ENCODE measurements at places on chromosomes 7 and 10.
A peak's percentile ranks its signal among the peaks of the same experiment; 100 is the strongest.

GRCh38 chr10:51014680-51015389 lies 59.5 kb upstream of the PRKG1 start:
- no peak for DNase-seq

- no peak for DNase-seq
These were observed 42.0 kb downstream of the CCDC6 start for GRCh38 chr10:59864141-59864962.

GRCh38 chr7:90736316-90736715 lies 140.2 kb downstream of the CDK14 start:
- DNase-seq: no peak

DNA sequence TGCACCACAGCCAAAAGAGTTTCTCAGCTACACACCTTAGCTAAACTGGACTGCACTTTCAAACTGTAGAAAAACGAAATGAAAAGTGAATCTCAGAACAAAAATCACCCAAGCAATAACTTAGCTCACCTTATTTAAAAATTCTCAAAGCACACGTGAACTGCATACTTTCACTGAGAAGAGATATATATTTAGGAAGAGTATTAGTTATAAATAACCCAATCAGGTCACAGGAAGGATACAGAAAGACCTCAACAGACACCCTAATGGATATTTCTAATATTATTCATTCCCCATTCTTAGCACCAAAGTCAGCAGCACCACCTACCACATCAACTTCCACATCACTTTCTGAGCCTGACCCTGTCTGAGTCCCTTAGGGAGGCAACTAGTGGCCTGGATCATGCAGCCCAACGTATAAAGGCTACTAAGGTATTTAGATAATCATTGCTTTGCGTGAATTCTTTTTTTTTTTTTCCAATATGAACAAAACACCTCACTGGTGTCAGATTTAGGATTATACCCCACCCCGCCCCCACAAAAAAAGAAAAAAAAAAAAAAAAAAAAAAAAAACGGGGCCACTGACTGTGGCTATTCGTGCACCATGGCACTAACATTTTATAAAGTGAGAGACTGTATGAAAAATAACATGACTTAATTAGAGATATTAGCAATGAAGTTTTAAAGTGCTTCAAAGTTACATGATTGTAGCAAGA lies 2.6 kb downstream of the ABI1 start:
- no peak for DNase-seq

DNA sequence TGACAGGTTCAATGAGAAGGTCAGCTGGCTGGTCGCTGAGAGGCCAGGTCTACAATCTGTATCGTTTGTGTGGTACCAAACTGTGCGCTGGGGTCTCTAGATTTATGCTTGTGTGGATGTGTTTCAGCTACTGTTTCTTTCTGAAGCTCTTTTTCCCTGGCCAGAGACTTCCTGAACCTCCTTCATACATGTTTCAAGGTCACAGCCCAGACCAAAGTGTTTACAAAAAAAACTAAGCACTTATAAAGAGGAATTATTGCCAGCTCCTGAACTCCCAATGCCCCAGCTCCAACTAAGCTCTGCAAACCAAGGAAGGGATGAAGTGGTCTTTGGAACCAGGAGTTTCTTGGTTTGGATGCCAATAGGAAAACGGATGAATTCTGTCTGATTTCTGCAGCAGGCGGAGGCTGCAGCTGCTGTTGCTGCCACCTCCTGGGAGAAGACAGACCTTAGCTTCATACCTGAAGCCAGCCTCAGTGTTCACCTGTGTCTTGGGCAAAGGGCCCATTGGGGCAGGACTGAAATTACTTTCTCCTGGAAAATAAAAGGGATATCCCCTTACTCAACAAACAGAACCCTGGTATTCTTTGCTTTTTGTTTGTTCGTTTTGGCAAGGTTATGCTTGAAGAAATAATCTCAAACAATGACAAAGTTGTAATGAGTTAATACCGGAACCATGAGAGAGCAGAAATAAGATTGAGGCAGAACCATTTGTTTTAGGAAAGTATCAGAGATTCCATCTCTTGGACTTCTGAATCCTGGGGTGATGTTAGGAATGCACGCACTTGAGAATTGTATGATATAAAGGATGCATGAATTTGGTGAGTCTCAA lies 24.6 kb upstream of the MKLN1 start:
- no peak for DNase-seq

GRCh38 chr7:130758429-130759056 lies 24.5 kb upstream of the KLF14 start:
- no peak for DNase-seq

- DNase-seq: peak; percentile 85
These were observed at the start of gene TSPAN33 for GRCh38 chr7:129144095-129144833. TSPAN33 (plus strand) TSS chr7:129144707; CDS start chr7:129144981, 274 bp downstream.

DNA sequence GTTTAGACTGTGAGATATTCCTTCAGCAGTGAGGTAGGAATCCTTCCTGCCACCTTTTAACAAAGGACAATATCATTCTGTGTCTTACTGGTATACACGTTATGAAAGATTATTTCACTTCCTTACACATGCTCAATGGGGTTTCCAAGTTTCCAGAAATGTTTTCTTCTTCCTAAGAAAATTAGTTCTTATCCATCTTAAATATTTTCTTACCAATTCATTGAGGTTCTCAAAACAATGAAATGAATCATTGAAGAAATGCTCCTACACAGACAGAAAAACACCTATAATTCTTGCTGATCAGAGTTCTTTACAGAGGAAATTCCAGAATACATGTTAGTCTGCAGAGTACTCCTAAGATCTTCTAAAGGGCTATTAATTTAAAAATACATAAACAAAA lies 51.4 kb upstream of the SEC61G start:
- no peak for DNase-seq

GRCh38 chr10:49011756-49012155 lies 72.1 kb upstream of the LRRC18 start:
- no peak for DNase-seq

GRCh38 chr10:77898323-77899079 lies 28.1 kb downstream of the DLG5 start:
- DNase-seq: no peak

- no peak for DNase-seq
These were observed 32.1 kb downstream of the PLAC9 start for GRCh38 chr10:80164596-80164995.

- DNase-seq: no peak
These were observed 109.9 kb downstream of the ITGB8 start for GRCh38 chr7:20440472-20441105.

- no peak for DNase-seq
These were observed 106.2 kb downstream of the ABCC2 start for GRCh38 chr10:99888622-99889021.

DNA sequence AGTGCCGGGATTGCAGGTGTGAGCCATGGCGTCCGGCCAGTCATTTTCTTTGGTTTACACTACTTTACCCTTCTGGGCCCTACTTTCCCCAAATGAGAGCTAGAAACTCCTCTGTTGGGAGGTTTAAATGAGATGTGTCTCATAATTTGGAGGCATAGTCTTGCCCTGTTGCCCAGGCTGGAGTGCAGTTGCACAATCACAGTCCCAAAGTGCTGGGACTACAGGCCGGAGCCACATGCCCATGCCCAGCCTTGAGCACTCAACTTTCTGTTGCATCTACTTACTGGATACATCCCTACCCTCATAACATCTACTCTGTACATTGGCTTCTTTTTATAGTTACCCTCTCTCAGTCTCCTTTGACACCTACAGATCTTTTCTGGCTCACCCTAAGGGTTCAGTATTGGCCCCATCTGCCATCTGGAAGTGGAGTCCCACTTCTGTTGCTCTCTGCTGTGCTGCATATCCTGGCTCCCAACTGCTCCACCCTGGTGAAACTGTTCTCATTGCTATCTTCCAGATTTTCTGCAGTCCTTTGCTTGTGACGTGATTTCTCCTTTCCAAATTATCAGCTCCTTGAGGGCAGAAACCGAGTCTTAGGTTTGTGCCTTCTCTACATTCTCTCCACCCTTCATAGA lies 8.4 kb downstream of the EIF4H start:
- DNase-seq: no peak

GRCh38 chr7:151260471-151260870 lies 12.0 kb upstream of the SMARCD3 start:
- DNase-seq: no peak

DNA sequence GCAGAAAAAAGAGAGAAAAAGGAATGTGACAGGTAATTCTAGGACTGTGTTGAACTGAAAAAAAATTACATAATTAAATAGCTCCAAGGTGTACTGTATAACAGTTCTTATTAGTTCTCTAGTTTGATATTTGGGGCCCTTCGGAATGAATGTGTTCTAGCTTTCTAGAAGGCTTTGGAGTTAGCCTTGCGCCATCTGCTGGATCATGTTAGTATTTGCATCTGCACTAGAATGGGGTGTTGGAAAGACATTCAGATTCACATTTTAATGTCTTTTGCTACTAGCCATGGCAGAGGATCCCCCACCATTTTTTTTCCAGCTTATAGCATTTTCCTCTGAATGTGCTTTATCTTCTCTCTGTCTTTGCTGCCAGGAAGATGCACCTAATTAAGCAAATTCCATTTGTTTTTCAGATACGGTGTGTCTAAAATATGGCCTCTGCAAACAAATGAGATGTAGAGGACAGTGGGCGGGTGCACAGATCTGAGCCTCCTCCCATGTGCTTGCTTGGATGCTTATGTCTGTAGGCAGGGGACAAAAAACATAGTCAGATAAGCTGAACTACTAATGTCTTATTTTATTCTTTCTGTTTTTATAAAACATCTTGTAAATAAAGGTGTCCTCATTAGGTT lies 238.5 kb downstream of the PHF14 start:
- DNase-seq: peak; percentile 24

GRCh38 chr10:6657669-6658068 lies 77.6 kb upstream of the PRKCQ start:
- DNase-seq: no peak

- no peak for DNase-seq
These were observed 131.9 kb downstream of the CALCR start for GRCh38 chr7:93442478-93443224.

DNA sequence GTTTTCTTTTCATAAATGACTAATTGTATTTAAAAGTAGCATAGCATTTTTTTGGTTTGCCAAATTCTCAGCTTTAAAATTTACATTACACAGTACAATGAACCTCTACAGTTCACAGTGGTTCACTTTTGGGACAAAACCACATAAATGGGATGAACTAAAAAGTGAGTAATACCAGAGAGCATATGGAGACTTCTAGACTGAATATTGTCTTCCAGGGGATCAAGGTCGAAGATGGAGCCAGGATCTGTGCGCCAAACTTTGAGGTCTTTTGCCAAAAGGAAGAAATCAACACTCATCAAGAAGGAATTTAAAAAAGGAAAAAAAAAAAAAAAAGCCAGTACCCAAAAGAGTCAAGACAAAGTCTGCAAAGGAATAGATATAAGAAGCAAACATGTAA lies 87.5 kb downstream of the NEBL start:
- DNase-seq: no peak

- no peak for DNase-seq
These were observed 47.2 kb upstream of the RHEB start for GRCh38 chr7:151566897-151567320.

DNA sequence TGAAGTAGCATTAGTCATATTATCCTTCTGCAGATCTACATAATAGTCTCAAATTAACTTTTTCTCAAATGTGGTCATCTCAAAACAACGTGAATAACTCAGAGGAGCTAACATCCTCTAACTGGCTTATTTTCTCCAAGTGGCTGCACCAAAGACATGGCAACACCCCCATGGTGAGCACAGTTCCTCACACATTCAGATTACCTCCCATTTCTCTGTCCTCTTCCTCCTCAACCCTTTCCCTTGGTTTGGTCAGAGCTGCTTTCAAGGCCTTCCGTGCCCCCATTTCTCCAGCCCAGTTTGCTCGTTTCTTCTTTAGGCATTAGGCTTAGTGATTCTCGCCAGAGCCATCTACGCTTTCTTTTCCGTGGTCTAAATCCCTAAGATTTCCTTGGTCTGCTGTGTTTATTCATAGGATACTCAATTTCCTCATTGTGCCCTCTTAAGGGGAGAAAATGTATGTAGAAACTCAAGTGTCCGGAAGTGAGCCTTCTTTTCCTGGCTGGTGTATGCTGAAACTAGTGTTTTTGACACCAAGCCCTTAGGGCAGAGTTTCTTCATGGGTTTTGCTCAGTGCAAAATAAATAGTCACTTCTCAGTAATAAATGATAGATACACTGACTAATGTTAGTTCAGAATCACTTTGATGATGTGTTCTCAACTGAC lies 2.6 kb downstream of the MET start:
- DNase-seq: no peak

GRCh38 chr7:129612112-129613015 lies 844 bp downstream of the NRF1 start:
- DNase-seq: no peak

DNA sequence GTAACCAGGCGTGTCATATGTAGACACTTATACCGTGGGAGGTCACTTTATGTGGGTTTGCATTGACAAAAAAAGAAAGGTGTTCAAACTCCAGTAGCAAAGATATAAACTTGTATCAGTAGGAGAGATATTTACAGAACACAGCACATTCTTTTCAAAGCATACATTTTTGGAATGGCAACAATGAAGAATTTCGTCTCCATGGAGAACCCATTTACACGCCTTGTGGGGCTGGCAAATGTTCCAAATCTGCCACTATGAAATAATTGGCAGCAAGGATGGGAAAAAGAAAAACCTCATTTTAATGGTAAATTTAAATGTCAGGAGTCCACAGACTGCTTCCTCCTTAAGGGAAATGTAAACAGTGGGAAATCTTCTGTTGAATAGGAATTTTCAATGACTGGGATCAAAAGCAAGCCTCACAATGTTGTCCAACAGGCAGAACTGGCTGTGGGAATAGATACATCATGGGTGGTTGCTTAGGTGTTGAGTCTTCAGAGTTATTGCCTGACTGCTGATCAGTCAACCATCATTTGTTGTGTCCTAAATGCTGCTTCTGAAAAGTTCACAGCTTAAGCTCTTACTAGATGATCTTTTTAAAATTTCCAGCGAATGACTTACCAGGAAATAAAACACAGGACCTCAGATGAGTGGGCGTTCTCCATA lies 256.6 kb upstream of the SEMA3C start:
- DNase-seq: no peak

DNA sequence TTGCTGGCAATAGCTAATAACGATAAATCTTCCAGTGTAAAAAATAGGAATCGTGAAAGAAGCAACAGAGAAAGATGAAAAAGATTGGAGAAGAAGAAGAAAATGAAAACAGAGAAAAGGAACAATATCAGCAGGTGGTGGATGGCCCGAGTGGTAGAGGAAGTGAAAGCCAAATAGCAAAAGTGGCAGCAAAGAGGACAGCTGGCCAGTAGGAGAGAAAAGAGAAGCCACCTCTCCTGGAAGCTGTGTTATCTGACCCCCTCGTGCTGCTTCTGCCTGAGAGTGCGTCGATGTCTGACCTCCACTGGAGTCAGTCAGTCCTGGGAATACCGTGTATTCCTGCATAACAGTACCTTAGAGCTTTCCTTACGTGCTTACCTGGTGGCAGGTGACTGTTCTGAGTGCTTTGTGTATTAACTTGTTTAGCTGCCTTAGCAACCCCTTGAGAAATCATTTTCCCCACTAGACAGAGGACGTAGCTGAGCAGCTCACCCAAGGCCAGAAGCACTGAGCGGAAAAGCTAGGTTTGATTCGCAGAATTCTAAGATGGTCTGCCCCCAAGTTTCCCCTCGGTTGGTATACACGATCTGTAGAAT lies 88.3 kb downstream of the CHN2 start:
- DNase-seq: no peak

- no peak for DNase-seq
These were observed 163.0 kb upstream of the TNS3 start for GRCh38 chr7:47744883-47745282.

- no peak for DNase-seq
These were observed 4.7 kb downstream of the FXYD4 start for GRCh38 chr10:43376046-43376635.

GRCh38 chr10:14570800-14571199 lies 203.9 kb downstream of the FAM107B start:
- DNase-seq: no peak

- no peak for DNase-seq
These were observed 616.1 kb downstream of the PTPRN2 start for GRCh38 chr7:157971501-157971900.
